Stimulated activated CD8-positive, alpha-beta memory T cell treated with anti-CD3 and anti-CD28 coated beads, Interleukin-15, amount 100 ng/mL, for 4 hours (primary cell): ENCODE measurements at places on chromosomes 12 and 14.

DNA sequence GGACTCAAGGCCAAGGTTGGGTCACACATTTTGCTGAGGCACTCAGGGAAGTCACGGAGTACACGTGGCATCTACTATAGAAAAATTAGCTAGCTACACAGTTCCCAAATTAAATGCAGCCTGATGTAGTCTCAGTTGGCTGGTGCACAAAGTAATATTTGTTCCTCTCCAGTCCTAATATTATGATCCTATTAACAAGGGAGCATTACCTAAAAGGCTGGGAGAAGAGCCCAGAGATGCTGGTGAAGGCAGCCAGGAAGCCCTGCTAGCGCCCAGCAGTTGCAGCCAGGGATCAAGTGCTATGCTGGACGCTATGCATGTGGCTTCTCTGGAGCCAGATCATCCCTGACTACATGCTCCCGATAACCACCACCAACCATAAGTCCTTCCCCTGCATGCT is 88.0 kb upstream of the GSC start:
- no peak for DNase-seq

- DNase-seq = no peak
These were observed 41.7 kb downstream of the SMIM41 start for GRCh38 chr12:52120951-52121823.

- DNase-seq = no peak
These were observed 249.4 kb downstream of the ZFP36L1 start for GRCh38 chr14:68543516-68543915.

DNA sequence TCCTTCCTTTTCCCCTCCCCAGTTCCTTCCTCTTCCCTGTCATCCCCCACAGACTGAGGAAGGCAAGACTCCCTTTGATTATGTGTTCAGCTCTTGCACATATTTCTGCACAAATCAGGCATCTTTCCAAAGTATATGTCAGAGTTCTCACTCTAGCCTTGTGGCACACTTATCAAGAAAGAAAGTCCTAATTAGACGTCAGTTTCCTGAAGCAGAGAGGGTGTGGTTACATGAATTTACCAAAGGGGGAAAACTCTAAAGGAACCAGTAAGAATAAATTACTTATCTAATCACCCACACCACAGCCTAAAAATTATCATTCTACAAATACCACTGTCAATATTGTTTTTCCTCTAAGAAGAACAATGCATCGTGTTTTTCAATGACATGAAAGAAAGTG is 120.7 kb upstream of the GRIP1 start:
- no peak for DNase-seq

DNA sequence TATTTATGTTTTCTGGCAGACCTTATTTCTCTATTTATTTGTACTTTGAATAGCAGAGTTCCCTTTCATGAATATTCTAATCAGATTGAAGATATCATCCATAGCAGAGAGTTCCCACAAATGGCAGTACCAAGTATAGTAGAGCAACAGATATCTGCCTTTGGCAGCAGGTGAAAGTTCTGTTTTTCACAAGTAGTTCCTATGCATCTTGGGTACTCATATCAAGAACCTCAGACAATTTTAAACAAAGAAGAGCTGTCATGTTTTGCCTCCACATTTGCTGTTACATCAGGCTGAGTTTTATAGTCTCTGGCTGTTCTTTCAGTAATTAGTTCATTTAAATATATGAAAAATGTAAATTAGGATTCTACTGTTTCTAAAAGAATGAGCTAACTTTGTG is 252.0 kb downstream of the KCNC2 start:
- no peak for DNase-seq

GRCh38 chr12:57276935-57277563 is 26.1 kb upstream of the STAC3 start:
- no peak for DNase-seq

DNA sequence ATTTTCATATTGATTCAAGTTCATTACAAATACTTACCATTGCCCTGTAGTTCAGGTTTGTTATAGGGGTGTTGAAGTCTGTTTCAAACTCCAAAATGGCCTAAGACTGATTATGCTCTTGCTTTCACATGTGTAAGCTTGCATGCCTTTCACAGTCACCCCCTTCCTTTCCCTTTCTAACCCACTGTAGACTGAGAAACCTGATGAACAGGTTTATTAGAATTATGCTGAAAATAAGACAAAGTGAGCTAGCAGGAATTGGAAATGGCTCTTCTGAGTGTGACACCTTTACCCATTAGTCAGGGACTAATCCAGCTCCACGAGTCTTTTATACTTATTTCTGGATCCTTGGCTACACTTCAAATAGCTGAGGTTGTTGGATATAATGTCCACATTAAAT is 38.9 kb downstream of the FBXO33 start:
- DNase-seq = no peak

DNA sequence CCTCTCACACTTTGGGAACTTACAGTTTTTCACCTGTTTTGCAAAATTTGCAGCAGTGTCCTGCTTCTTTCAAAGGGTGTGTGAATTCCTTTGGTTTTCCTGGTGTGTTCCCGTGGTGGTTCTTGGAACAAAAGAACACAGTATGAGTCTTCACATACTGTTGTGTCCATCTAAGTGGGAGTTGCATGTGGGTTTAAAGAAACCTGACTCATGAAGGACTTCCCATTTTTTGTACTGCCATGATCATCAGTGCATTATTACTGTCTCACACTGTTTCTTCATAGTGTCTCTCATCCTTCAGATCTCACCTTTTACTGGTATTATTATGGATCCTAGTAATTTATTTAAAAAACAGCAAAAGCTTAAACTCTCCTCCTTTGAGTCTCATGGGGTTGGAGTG is 3.8 kb upstream of the GZMH start:
- no peak for DNase-seq

- no peak for DNase-seq
These were observed 91.4 kb downstream of the PLEKHA5 start for GRCh38 chr12:19220852-19221466.

- DNase-seq = no peak
These were observed 168.2 kb upstream of the BCL2L14 start for GRCh38 chr12:11902525-11902875.

DNA sequence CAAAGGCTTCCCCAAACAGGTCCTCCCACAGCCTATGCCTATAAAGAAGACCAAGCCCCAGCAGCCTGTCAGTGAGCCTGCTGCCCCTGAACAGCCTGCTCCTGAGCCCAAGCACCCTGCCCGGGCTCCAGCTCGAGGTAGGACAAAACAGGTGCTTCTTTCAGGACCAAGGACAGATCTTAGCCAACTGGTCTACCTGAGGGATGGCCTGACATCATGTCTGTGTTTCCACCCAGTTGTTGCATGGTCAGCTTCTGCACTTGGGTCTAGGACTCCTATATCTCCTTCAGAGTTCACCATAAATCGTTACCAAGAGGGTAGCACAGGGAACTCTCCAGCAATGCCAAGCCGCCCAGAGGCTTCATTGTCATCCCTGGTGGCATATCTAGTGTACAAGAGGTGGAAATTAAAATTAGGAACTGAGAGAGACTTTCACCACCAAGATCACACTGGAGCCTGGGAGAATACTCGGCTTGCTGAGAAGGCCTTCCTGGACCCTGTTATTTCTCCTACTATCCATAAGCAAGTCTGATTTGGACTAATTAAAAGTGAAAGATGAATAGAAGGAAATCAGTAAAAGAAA is 38.2 kb upstream of the OAS1 start:
- DNase-seq = no peak

- no peak for DNase-seq
These were observed 150.5 kb upstream of the BCL2L14 start for GRCh38 chr12:11920231-11920630.

DNA sequence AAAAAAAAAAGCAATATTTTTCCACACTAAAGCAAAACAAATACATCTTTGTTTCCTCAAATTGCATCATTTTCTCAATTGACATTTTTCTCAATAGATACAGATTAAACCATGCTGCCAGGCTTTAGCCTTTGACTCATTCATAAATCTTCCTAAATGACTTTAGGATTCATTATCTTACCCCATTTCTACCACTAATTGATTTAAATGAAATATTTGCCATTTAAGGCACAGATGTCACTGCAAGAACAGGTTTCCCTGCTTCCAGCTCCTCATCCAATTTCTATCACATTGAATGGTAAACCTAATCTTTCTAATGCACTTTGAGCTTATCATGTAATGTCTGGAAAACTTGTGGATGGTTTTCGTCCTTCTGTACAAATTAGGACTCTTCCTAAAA is 298.7 kb downstream of the RPL10L start:
- DNase-seq = no peak

DNA sequence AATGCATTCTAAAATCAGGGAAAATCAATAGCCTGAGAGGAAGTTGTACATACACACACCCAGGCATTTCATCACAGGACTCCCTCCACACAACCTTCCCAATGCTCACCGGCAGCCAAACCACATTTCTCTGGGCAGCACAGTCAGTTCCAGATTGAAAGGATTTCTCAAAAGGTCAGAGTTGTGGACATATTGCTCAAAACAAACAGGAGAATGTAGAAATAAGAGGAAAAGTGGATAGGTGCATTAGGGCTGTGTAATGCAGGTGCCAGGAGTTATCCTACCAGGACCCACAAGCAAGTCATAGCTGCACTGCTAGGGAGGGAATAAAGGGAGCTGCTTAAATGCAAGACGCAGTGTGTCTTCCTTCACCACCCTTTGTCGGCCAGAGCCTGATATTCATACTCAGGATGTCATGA is 62.9 kb downstream of the GCH1 start:
- no peak for DNase-seq

DNA sequence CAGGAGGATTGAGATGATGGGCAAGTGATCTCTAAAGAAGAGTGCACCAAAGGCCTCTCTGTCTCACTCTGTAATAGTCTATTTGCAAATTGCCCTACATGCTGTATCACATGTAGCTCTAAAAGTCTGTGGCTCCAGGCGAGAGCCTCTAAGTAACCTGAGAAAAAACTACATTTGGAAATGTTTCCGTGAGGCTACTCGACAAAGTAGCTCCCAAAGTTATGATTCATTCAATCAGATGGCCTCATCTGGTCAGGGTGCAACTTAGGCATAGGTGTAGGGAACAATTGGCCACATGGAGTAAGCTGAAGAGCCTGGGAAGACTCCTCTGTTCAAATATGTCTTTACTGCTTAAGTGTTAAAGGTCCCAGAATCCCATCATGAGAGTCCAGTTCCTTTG is 155.4 kb upstream of the PLEKHG7 start:
- no peak for DNase-seq

DNA sequence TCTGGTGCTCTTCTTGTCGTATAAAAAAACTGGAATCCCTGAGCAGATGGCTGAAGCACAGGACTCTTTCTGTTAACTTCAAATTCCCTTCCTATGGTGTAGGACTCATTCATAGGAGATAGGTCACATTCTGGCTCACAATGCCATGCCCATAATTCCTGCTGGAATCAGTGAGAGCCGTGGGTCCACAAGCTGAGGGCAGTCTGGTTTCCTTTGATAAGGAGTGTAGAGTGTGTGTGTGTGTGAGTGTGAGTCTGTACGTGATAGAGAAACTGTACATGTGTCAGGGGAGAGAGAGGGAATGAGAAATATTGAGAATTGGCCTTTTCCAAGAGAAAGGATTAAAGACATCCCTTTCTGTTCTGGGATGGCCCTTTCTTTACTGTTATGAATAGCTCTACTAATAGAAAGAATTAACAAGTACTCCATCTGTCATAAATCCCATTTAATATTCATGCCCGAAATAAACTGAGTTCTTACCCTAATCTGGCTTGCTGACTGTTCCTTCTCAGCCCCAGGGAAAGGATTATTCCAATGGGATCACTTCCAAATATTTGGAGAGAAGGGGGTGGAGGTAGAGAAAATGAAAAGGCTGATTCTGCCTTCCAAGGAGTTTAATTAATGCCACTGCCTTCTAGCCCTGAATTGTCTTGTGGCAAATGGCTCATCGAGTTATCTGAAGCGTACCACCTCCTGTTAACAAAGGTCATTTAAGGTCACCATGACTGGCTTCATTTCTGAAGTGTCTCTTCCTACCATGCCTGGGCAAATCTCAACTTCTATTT is 79.0 kb downstream of the TMX1 start:
- no peak for DNase-seq

DNA sequence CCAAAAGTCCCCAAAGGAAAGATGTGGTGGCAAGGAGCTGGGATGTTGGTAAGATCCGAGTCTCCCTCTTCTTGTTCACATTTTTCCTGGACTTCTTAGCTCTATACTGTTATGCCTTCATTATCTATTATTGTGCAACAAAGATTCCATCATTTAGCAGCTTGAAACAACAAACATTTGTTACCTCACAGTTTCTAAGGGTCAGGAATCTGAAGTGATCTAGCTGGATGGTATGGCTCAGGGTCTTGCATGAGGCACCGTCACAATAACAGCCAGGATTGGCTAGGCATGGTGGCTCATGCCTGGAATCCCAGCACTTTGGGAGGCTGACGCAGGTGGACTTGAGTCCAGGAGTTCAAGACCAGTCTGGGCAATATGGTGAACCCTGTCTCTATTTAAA is 51.1 kb upstream of the KRAS start:
- DNase-seq = no peak

DNA sequence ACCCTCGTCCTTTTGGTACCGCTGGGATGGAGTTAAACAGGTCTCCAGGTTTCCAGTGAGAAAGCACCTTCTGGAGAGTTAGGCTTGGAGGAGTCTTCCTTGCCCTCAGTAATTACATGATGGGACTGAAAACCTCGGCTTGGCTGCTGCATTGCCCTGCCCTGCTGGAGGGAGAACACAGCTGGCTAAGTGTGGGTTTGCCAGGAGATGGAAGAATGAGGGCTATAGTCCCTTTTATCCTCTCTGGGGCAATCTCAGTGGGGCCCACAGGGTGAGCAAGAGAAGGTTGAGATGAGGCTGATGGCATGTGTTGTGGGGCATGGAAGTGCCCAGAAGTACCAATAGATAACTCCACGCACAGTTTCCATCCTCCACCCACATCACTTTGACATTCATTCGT is 23.2 kb upstream of the MEG3 start:
- DNase-seq = no peak

DNA sequence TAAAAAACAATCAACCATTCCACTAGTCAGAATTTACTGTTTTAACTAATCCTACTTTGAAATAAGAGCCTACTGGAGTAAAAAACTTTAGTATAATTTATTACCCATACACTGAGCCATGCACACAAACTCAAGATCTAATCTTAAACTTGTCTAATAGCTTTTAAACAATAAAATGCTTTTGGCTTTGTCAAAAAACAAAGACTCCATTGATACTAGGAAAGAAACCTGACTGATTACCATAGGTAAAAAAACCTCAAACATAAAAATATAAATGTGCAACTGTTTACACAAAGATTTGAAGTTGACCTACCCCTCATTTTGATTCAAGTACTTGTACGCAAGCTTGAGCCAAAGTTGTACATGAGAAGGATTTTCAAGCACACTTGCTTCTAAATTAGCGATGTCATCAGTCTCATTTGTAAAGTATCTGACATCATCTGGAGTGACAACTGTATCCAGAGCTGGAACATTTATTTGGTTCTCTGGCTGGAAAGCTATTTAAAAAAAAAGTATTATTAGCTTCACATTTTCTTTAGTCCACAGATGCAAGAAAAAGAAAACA is 36.1 kb downstream of the ZFC3H1 start:
- DNase-seq = no peak

- no peak for DNase-seq
These were observed 12.4 kb downstream of the MLXIP start for GRCh38 chr12:122090759-122091515.

GRCh38 chr12:108914121-108914531 is 34.2 kb downstream of the DAO start:
- no peak for DNase-seq
